Lower leg skin (tissue), 4 donors: ENCODE measurements at places on chromosomes 7 and 10.
A peak's percentile ranks its signal among the peaks of the same experiment; 100 is the strongest.

DNA sequence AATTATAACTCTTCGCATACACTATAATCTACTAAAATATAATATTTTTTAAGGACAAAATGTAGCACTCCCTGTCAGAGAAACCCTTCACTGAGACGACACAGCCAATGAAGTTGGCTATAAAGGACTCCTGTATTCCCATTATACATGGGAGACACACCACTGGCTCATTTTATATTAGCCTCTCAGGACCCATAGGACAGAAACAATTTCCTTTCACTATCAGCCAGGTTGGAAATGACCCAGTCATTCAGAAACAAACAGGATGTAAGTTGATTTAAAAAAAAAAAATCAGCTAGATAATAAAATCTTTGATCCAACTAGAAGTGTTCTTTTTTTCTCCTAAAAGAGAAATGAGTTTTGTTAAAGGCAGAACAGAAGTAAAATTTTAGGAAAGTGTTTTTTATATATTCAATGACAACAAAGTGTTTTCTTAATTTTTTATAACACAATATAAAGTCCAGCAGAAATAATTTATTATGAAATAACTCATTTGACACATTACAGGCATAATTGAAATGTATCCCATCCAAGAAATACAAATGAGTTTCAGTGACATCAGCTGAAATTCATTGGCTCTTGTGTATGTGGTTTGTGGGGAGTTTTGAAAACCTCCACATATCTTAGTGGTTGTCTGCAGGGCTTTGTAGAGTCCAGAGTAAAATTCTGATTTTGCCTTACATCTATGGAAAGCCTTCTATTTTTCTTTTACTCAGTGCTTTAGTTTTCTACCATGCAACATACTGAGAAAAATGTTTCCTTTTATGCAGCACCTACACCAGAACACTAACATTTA is 64.1 kb downstream of the CTTNBP2 start:
- no peak for DNase-seq

DNA sequence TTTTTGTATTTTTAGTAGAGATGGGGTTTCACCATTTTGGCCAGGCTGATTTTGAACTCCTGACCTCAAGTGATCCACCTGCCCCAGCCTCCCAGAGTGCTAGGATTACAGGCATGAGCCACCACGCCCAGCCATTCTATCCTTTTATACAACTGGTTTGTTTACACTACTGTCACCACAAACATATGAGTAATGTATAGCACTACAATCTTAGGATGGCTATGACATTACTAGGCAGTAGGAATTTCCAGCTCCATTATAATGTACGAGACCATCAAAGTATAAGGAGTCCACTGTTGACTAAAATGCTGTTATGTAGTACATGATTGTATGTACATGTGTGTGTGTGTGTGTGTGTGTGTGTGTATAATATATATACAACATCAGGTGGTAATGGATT is 1126.1 kb upstream of the LRRN3 start:
- no peak for DNase-seq

- DNase-seq, result no peak
Measured at GRCh38 chr10:77600640-77601039, 37.0 kb downstream of the KCNMA1 start.

DNA sequence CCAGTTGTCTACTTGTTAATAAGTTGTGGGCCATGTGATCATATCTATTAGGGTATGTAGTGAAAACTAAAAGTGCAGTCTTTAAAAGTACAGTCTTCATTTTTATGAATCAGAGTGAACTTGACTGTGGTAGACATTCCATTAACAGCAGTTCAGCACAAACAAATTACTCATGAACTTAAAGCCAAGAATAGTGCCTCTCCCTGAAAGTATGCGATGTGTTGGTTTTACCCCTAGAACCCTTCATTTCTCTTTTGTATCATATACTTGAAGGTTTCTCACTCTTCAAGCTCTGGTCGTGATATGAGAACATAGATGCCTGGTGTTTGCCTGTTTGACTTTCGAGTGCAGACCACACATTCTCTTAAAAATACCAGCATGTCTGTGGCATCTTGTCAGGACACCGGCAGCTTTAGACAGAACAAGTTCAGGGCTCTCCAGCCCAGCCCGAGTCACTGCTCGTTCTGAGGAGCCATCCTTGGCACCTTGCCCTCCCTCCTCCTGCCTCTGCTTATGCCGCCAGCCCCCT is 159.3 kb downstream of the LCOR start:
- no peak for DNase-seq

GRCh38 chr10:131480861-131481260 is 169.3 kb upstream of the TCERG1L start:
- DNase-seq, result no peak

DNA sequence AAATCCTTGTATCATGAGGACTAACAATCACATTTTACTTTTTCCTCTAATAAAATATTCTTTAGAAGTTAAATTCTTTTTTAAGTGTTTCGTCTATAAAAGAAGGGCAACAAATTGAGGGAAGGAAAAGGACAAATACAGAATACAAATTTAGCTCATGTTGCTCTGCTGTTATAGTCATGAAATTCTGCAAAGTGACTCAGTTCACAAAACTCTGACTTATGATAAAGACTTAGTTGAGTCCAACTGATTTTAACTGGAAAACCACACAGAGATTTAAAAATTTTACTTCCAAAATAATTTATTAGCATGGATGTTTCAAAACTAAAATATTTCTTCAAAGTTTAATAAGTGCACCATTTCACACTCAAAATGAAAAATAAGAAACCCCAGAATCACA is 75.0 kb upstream of the GPR22 start:
- no peak for DNase-seq

- DNase-seq, result no peak
Measured at GRCh38 chr10:68625316-68625921, 65.3 kb downstream of the TET1 start.

DNA sequence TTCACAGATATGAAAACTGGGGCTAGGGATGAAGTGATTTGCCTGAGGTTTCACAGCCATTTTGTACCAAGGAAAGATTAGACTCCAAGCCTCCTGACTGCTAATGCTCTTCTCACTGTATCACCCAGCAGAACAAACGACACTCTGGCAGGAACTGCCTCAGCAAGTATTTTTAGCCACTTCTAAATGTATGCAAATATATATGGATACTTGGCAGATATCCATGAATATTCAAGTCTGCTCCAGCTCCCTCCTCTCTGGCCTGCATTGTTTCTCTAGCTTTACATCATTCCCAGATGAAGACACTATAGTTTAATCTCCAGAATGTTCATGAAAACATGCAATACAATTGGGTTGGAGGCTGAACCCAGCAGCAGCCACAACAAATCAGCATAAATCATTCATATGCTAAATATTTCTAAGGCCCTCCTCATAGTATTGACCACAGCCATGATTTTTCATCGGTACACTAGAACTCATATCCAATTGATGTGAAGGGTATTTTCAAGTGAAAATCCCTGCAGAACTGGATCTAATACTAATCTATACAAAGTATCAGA is 65.5 kb downstream of the HPSE2 start:
- DNase-seq, result no peak

DNA sequence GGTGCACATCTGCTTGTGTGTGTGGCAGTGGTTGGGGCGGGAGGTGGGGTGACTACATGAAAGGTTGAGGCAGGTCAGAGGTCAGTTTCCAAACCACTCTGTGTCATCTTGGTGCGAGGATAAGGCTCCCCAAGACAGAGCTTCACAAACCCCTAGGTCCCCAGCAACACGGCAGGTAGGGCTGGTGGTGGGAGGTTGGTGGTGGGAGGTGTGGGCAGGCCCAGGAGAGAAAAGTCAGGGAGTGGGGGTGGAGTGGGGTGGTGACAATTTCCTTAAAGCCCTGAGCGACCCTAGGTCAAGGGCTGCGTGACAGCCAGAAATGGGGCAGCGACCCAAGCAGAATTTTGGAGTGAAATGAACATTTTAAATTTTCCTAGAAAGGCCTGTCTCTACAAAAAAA is 1.6 kb upstream of the STRA8 start:
- DNase-seq, result no peak

- no peak for DNase-seq
Measured at GRCh38 chr10:101487399-101487798, 100.7 kb downstream of the POLL start.

GRCh38 chr7:108067844-108068243 is 62.3 kb downstream of the LAMB4 start:
- DNase-seq, result no peak

GRCh38 chr10:77397103-77397502 is 240.5 kb downstream of the KCNMA1 start:
- DNase-seq, result no peak

DNA sequence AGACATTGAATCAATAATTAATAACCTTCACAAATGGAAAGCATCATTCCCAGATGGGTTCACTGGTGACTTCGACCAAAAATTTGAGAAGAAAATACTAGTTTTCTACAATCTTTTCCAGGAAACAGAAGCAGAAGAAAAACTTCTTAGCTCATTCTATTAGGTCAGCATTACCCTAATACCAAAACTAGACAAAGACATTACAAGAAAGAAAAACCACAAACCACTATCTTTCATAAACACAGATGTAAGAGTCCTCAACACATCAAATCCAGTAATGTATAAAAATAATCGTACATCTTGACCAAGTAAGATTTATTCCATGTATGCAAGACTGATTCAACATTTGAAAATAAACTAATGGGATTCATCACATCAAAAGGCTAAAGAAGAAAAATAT is 64.0 kb upstream of the CDK1 start:
- DNase-seq, result no peak

- DNase-seq, result no peak
Measured at GRCh38 chr10:62390497-62391176, 16.5 kb downstream of the ZNF365 start.

DNA sequence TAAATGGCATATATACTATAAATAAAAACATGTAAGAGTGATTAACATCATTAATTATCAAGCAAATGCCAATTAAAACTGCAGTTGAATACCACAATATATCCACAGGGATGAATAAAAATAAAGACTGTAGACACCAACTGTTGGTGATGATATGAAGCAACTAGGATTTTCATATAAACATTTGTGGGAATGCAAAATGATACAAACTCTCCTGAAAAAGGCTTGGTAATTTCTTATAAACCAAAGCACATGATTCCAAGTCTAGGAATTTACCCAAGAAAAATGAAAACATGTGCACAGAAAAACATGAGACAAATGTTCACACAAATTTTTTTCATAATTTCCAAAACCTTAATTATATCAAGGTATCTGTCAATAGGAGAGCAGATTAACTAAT is 448.1 kb downstream of the ETV1 start:
- DNase-seq, result no peak

- DNase-seq, result no peak
Measured at GRCh38 chr10:97372233-97372875, 28.8 kb downstream of the RRP12 start.

- peak; percentile 90 for DNase-seq
Measured at GRCh38 chr10:109978481-109978880, 29.3 kb upstream of the ADD3 start.

- DNase-seq, result no peak
Measured at GRCh38 chr7:80764132-80764531, 125.7 kb downstream of the CD36 start.

GRCh38 chr10:131270461-131271190 is 40.9 kb downstream of the TCERG1L start:
- DNase-seq, result no peak

DNA sequence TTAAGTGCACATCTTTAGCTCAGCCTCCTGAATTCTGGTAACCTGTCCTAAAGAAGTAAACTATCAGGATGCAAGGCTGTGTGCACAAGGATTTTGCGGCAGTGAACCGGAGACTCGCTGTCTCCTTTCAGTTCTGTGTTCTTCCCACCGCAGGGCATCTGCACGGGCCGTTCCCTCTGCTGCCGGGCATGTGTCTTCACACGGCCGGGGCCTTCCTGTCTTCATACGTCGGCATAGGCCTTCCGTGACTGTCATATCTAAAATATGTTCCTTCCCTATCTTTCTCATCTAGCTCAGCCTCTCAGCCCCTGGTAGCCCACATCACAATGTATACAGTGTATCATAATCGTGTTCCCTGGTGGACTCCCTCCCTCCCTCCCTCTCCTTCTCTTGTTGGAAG is 16.4 kb downstream of the PALD1 start:
- no peak for DNase-seq

DNA sequence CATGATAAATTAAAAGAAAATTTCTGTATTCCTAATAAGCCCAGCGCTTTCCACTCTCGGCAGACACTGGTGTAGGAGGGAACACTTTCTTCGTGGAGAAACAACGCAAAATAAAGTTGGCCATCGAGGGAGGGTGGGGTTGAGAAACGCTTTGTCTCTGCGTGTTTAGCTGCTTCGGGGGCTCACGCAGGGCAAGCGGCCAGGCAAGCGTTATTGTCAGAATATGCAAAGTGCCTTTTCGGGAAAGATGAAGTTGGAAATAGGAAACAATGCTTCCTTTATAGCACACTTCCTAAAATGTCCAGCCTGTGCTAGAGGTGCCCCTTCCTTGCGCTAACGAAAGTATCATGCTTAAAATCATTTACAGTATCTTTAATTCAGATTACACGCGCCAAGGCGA is 1.9 kb upstream of the EBF3 start:
- no peak for DNase-seq

- DNase-seq, result no peak
Measured at GRCh38 chr7:30738026-30738915, 13.7 kb upstream of the INMT start.

DNA sequence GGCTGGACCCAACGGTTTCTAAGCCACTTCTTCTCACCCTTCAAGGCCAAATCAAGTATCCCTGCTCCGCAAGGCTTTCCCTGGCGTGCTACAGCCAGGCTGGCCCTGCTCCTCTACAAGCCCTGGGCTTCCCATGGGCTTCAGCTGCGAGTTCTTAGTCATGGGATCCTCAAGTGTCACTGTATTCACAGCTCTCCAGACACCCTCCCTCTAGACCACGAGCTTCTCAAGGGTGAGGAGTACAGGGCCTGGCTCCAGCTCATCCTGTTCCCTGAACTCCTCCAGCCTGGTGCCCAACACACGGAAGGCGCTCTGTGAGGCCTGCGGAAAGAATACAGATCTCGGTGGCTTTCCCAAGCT is 38.8 kb downstream of the FAM53B start:
- DNase-seq, result no peak

GRCh38 chr7:138125598-138126111 is 49.4 kb downstream of the AKR1D1 start:
- DNase-seq, result no peak

GRCh38 chr10:13335881-13336280 is 12.2 kb downstream of the SEPHS1 start:
- DNase-seq, result no peak

- DNase-seq, result no peak
Measured at GRCh38 chr7:80312139-80312661, 177.6 kb downstream of the GNAI1 start.

GRCh38 chr7:73705551-73705920 is 13.9 kb downstream of the STX1A start:
- DNase-seq, result no peak
